ENCODE measurements at places on chromosomes 13 and 19. TPM values are rescaled to one million over a fixed set of nuclear protein-coding genes. Genes with fewer than 3 reads are reported as not detected.

DNA sequence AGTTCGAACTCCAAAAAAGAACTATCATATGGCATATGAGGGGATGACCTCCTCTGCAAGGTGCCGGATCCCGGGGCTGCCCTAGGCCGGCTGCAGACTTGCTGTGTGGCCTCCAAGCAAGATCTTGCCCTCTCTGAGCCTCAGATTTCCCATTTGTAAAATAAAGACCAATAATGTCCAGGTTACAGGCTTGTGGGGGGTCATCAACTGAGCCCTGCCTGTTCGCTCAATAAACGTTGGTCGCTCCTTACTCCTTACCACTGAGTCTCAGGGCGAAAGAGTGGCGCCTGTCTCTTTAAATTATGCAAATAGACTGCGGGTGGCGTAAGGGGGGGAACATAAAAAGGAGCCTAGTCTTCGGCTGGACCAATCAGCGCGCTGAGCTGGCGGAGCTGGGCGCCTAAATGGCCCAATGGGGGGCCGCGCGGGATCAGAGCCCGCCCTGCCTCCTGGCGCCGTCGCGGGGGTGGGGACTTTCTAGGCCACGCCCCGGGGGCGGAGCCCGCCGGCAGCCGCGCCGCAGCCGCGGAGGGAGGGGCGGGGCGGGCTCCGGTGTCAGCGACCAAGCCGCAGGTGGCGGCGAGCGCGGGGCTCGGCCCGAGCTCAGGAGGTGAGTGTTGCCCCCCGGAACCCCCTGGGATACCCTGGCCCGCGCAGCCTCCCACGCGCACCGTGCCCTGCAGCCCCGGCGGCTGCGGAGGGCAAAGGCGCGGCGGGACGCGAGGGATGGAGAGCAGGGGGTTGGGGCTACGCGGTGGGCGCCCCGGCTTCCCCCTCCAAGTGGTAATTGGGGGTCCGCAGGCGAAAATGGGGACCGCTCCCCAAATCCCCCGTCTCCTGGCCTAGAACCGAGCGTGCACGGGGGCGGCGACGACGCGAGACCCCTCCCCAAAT lies 3.8 kb upstream of the FCHO1 start:
- H3K4me3 ChIP-seq, result peak overlapping the region; percentile 17
- no peaks in the 10 kb centered on the region for H3K27me3 ChIP-seq

- no peaks in the 10 kb centered on the region for H3K36me3 ChIP-seq
- no peaks in the 10 kb centered on the region for H3K27me3 ChIP-seq
- H3K27ac ChIP-seq, result no peak overlapping the region
- no peak for DNase-seq
These were observed 43.7 kb downstream of the FOXO1 start for GRCh38 chr13:40622761-40623160.

GRCh38 chr13:99617474-99618255 lies 116.4 kb downstream of the TM9SF2 start:
- H3K27ac ChIP-seq, result no peak overlapping the region
- H3K4me1 ChIP-seq, result no peaks in the 10 kb centered on the region
- DNase-seq, result no peak
- no peaks in the 10 kb centered on the region for H3K27me3 ChIP-seq
- H3K36me3 ChIP-seq, result no peaks in the 10 kb centered on the region

PSG6 gene
- total RNA-seq, result not detected

DNA sequence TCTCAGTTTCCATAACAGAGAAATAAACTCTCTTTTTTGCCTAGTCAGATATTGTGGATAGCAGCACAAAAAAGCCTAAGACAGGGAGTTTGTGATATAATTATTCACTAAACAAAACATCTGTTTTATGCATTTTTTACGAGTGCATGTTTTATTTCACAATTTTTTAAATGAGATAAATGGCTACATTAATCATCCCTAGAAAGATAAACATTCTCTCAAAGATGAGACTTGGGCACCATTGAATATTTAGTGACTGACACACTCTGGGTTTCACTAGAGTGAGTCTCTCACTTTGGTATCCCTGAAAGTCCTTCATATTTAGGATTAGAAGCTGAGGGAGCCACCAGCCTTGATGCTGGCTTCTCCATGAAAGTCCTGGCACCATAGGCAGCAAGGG lies 74.3 kb upstream of the LRCH1 start:
- H3K27me3 ChIP-seq, result no peaks in the 10 kb centered on the region
- H3K4me3 ChIP-seq, result no peak overlapping the region
- DNase-seq, result no peak
- no peaks in the 10 kb centered on the region for H3K36me3 ChIP-seq

DNA sequence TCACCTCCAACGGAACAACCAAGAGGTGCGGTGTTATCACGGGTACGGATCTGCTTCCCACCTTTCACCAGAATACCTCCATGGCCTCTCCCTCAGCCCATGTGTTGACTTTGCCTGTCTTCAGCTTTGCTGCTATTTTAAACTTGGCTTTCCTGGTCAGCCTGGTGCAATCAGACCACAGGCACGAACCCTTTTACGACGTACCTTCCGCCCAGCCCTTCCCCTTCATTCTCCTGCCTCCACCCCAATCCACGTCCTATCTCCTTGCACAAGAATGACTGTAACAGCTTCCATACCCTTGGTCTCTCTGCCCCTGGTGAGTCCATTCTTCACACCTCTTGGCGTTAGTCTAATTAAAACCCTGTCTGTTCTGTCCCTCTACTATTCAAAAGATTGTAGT lies 431.7 kb downstream of the EFNB2 start:
- H3K27ac ChIP-seq, result no peak overlapping the region
- DNase-seq, result no peak
- H3K4me1 ChIP-seq, result no peaks in the 10 kb centered on the region
- no peaks in the 10 kb centered on the region for H3K27me3 ChIP-seq

GRCh38 chr13:40485611-40486517 lies 180.6 kb downstream of the FOXO1 start:
- no peaks in the 10 kb centered on the region for H3K36me3 ChIP-seq
- no peak for DNase-seq
- H3K27ac ChIP-seq, result no peak overlapping the region
- H3K27me3 ChIP-seq, result no peaks in the 10 kb centered on the region

GRCh38 chr13:113560645-113561416 lies 23.7 kb upstream of the TFDP1 start:
- no peaks in the 10 kb centered on the region for H3K27me3 ChIP-seq
- H3K4me1 ChIP-seq, result peaks cover 5% of the 10 kb centered on the region
- no peak overlapping the region for H3K4me3 ChIP-seq
- H3K36me3 ChIP-seq, result no peaks in the 10 kb centered on the region
- no peak overlapping the region for H3K27ac ChIP-seq
- no peak for DNase-seq

GRCh38 chr13:40146611-40147117 lies 491.2 kb downstream of the COG6 start:
- no peak overlapping the region for H3K27ac ChIP-seq
- H3K4me3 ChIP-seq, result no peak overlapping the region
- H3K27me3 ChIP-seq, result no peaks in the 10 kb centered on the region
- no peak for DNase-seq
- H3K4me1 ChIP-seq, result peaks cover 24% of the 10 kb centered on the region

DNA sequence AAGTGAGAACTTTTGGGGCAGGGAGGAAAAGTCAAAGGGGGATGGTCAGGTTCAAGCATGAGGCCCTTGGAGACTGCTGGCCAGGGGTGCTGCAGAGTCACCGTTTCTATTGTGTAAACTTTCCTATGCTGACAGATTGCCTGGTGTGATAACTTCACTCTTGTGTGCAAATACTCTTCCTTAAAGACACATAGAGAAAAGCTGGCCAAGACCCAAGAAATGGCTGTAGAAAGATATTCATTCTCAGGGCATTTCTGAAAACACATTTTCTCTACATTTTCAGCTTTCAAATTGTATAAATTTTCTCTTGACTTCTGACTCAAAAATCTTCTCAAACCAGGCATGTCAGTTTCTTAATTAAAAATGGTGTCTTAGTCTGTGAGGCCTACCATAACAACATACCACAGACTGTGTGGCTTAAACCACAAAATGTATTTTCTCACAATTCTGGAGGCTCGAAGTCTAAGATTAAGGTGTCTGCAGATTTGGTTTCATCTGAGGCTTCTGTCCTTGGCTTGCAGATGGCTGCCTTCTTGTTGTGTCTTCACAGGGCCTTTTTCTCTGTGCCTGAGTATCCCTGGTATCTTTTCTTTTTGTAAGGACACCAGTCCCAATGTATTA lies 304.5 kb downstream of the KCNRG start:
- H3K36me3 ChIP-seq, result no peaks in the 10 kb centered on the region
- no peak overlapping the region for H3K4me3 ChIP-seq
- no peaks in the 10 kb centered on the region for H3K4me1 ChIP-seq
- H3K27me3 ChIP-seq, result no peaks in the 10 kb centered on the region
- no peak for DNase-seq
- H3K27ac ChIP-seq, result no peak overlapping the region

DNA sequence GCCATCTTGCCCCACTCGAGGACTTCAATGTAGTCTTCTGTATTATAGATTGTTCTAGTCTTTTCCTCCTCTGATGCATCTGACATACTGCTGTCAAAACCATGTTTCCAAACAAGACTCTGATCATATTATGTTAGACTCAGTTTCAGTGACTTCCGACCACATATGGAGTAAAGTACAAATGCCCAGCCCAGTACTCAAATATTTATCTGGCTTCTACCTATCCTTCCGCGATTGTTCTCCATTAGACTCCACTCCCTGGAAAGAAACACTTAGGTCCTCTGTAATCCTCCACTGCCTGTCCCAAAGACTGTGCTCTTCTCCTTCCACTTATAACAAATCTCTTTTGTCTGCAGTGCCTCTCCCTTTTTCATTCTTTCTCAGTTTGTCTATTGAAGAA lies 439.5 kb downstream of the EFNB2 start:
- H3K36me3 ChIP-seq, result no peaks in the 10 kb centered on the region
- H3K4me1 ChIP-seq, result no peaks in the 10 kb centered on the region
- H3K27ac ChIP-seq, result no peak overlapping the region
- H3K27me3 ChIP-seq, result no peaks in the 10 kb centered on the region
- DNase-seq, result no peak

DNA sequence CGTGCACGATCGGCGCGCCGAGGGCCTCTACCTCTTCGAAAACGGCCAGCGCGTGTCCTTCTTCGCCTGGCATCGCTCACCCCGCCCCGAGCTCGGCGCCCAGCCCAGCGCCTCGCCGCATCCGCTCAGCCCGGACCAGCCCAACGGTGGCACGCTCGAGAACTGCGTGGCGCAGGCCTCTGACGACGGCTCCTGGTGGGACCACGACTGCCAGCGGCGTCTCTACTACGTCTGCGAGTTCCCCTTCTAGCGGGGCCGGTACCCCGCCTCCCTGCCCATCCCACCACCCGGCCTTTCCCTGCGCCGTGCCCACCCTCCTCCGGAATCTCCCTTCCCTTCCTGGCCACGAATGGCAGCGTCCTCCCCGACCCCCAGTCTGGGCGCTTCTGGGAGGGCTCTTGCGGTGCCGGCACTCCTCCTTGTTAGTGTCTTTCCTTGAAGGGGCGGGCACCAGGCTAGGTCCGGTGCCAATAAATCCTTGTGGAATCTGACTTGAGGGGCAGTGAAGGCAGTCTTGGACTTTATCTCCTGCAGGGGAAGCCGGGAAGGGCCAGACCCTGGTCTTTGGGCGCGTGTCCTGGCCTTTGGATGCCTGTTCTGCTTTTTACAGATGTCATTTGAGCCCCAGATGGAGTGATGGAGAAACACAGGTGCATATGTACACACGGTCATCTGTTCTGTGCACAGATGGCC lies 2.2 kb downstream of the CLEC11A start:
- no peaks in the 10 kb centered on the region for H3K36me3 ChIP-seq
- H3K4me1 ChIP-seq, result no peaks in the 10 kb centered on the region
- H3K4me3 ChIP-seq, result peak overlapping the region; percentile 67
- DNase-seq, result no peak
- H3K27me3 ChIP-seq, result peaks cover 4% of the 10 kb centered on the region

DNA sequence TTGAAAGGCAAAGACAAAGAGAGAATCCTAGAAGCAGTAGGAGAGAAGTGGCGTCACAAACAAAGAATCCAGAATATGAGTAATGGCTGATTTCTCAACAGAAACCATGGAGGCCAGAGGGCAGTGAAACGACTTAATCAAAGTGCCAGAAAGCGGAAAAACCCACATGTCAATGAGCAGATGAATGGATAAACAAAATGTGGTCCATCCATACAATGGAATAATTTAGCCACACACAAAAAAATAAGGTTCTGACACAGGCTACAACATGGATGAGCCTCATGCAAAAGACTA lies 52.2 kb upstream of the RANBP3 start:
- H3K4me1 ChIP-seq, result no peaks in the 10 kb centered on the region
- no peaks in the 10 kb centered on the region for H3K27me3 ChIP-seq
- H3K27ac ChIP-seq, result no peak overlapping the region
- DNase-seq, result no peak
- no peak overlapping the region for H3K4me3 ChIP-seq

DNA sequence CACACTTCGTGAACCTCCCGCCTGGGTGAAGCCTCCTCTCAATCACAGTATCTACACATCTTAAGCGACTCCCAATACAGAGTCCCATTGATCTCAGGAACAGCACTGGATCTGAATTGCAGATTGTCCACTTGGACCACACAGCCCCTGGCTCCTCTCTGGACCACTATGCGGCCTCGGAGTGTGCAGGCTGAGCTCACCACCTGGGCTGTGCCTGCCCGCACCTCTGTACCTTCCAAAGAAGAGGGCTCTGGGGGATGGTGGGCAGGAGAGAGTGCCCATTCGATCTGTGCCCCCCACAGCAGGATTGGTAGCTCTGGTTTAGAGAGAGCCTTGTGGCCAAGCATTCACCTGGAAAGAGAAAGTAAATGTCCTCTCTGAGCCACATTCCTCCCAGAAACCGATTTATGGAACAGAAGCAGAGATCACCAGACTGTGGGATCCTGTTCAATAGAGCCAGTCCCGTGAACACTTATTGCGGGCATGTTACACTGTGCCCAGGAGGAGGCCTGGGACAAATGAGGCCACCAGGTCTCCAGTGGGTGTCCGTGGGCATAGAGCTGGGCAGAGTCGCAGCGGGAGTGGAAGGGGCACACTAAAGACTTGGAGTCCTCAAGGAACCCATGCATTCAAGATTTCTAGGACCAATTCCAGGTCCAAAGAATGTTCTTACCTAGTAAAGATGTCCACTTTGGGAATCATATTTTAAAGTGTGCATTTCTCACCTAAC lies 141.6 kb upstream of the SOX1 start:
- no peak for DNase-seq
- H3K27me3 ChIP-seq, result peaks cover 33% of the 10 kb centered on the region
- H3K27ac ChIP-seq, result no peak overlapping the region
- no peaks in the 10 kb centered on the region for H3K4me1 ChIP-seq
- no peak overlapping the region for H3K4me3 ChIP-seq

DNA sequence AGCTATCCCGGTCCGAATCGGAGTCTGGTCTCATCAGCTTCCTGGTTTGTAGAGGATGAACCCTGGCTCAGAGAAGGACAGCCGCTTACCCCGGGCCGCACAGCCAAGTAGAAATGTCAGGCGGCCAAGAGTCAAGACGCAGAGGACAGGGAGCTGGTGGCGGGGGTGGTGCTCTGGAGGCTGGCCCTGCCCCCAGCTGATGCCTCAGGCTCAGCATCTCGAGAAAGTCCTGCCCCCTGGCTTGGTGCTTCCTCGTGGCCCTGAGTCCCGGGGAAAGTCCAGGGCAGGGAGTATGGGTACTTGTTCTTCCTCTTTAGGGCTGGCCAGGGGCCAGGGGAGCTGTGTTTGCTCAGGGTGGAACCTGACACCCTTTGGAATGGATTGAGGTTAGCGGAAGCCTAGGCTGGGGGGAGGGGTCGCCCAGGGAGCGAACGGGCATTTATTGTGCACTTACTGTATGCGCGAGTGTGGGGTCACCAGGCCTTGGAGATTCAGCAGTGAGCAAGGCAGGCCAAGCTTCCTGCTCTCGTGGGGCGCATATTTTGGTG lies 2.2 kb downstream of the TJP3 start:
- no peak overlapping the region for H3K27ac ChIP-seq
- no peaks in the 10 kb centered on the region for H3K36me3 ChIP-seq
- DNase-seq, result peak; percentile 91
- no peak overlapping the region for H3K4me3 ChIP-seq

All from sigmoid colon (tissue), 7 donors.